ENCODE measurements at places on chromosomes 1 and 21.

GRCh38 chr1:7643530-7643929 is 127.6 kb upstream of the VAMP3 start:
- no peak for DNase-seq

- no peak for DNase-seq
Measured at GRCh38 chr1:28064064-28064463, 24.3 kb downstream of the EYA3 start.

- peak; percentile 2 for DNase-seq
Measured at GRCh38 chr1:83508485-83509151, 490.3 kb downstream of the TTLL7 start.

DNA sequence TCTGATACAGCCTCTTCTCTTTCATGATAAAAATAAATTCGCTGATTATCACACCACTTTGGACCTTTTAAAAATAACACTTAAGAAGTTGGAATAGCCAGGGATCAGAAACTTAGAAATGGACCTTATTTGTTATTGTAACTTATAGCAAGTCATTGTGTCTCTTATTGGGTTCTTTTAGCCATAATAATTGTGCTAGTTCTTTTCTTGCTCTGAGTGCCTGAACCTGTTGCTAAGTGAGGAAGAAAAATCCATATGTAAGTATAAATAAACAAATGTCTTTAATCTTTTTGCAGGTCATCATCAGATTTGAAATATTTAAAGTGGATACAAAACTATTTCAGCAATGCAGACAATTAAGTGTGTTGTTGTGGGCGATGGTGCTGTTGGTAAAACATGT is 25.6 kb downstream of the CDC42 start:
- DNase-seq = no peak

DNA sequence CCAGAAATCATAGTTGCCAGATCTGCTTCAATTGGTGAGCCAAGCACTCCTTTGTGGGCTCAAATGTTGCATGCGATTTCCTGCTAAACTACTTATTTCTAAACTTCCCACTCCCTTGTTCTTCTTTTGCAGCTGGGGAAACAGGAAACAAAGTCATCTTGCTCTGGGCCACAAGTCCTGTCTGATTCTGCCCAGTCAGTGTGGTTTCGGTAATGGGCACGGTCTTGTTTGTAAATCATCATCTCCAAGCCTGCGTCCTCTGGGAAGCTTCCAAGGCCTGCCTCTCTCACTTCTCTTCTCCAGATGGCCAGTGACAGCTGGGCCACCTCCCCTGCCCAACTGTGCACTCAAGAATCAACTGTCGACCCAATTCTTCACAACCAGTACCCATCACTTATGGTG is 4.4 kb downstream of the S100A8 start:
- no peak for DNase-seq

GRCh38 chr21:36395353-36396111 is 10.3 kb downstream of the CHAF1B start:
- no peak for DNase-seq

DNA sequence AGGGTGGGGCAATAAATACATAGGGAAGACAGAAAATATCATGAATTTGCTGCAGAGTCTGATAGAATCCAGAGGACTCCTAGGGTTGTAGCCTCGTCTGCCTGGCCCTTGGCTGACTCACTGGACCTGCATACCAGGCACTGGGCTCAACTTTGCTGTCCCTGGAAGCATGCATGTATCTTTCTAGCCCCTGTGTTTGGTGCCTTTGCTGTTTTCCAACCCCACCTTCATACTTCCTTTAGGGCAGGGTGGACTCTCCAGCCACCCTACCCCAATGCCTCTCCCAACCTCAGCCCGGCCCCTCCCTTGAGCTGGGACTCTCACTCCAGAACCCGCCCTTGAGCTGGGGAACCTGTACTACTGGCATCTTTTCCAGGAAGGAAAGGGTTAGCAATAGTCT is 1.2 kb downstream of the RAB25 start:
- DNase-seq = no peak

- DNase-seq = no peak
Measured at GRCh38 chr1:19373211-19374082, 61.3 kb downstream of the SLC66A1 start.
